Activated T-helper 1 cell treated with anti-CD3 and anti-CD28 coated beads, Interleukin-12 subunit alpha, Interleukin-12 subunit beta, Interleukin-2, Interleukin-4 antibody, amounts not matched to agents 30 ng/mL and 10 ng/mL and 1 ng/mL, durations not matched to agents 14 hours and 24 hours and 36 hours (primary cell): ENCODE measurements at places on chromosomes 7 and 10.

DNA sequence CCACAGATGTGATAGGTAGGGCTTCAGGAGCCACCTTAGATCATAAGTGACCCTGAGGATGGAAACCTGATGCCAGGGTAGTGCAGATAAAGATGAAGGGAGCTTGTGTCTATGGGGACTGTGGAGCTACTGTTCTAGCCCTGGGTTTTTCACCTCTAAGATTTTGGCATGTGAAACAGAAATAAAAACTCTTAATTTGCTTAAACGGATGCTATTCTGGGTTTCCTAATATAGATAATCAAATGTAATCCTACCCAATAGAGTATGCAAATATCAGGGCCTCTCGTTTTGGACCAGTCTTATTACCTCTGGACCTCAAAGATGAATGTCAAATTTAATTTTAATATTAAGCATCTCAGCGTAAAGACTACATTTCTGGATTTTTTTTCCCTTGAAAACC is 49.3 kb downstream of the ABCB4 start:
- peaks cover 12% of the 10 kb centered on the region for H3K27me3 ChIP-seq
- H3K27ac ChIP-seq = no peak overlapping the region
- no peaks in the 10 kb centered on the region for H3K36me3 ChIP-seq
- DNase-seq = no peak

GRCh38 chr10:132910186-132910880 is 32.0 kb downstream of the CFAP46 start:
- no peak overlapping the region for H3K4me3 ChIP-seq
- no peaks in the 10 kb centered on the region for H3K27me3 ChIP-seq
- no peak for DNase-seq
- peaks cover under 1% of the 10 kb centered on the region for H3K4me1 ChIP-seq
- H3K27ac ChIP-seq = no peak overlapping the region
- H3K36me3 ChIP-seq = no peaks in the 10 kb centered on the region

DNA sequence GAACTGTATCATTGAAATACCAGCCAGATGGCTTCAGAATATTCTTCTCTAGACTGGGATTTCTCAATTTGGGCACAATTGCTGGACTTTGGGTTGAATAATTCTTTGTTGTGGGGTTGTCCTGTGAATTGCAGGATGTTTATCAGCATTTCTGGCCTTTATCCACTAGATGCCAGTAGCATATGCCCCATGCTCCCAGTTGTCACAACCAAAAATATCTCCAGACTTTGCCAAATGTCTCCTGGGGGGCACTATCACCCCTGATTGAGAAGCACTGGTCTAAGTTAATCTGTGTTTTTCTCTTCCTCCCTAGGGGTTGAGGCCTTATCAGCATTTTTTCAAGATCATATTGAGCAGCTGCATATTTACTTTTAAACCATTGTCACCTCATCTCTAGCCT is 204.9 kb upstream of the SP8 start:
- H3K4me3 ChIP-seq = no peak overlapping the region
- H3K27ac ChIP-seq = no peak overlapping the region
- no peaks in the 10 kb centered on the region for H3K4me1 ChIP-seq
- no peak for DNase-seq
- peaks cover 3% of the 10 kb centered on the region for H3K27me3 ChIP-seq
- H3K36me3 ChIP-seq = no peaks in the 10 kb centered on the region

GRCh38 chr10:81270051-81270450 is 604.9 kb upstream of the NRG3 start:
- no peaks in the 10 kb centered on the region for H3K4me1 ChIP-seq
- H3K36me3 ChIP-seq = no peaks in the 10 kb centered on the region
- no peaks in the 10 kb centered on the region for H3K27me3 ChIP-seq
- H3K4me3 ChIP-seq = no peak overlapping the region
- no peak for DNase-seq
